ENCODE measurements at places on chromosomes 1 and 21.

DNA sequence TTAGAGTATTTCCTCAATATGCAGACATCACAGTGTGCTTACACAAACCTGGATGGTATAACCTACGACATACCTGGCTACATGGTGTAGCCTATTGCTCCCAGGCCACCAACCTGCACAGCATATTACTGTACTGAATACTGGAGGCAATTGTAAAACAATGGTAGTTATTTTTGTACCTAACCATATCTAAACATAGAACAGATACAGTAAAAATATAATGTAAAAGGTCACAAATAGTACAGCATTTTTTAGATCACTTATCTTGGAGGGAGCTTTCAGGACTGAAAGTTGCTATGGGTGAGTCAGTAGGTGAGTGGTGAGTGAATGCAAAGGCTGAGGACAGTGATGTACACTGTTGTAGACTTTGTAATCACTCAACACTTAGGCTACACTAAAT is 492.3 kb downstream of the MRPL39 start:
- DNase-seq = no peak

- DNase-seq = peak; percentile 58
Measured at GRCh38 chr1:156859523-156860112, 701 bp upstream of the INSRR start.

- DNase-seq = no peak
Measured at GRCh38 chr1:180277476-180278193, 47.6 kb downstream of the LHX4 start.

DNA sequence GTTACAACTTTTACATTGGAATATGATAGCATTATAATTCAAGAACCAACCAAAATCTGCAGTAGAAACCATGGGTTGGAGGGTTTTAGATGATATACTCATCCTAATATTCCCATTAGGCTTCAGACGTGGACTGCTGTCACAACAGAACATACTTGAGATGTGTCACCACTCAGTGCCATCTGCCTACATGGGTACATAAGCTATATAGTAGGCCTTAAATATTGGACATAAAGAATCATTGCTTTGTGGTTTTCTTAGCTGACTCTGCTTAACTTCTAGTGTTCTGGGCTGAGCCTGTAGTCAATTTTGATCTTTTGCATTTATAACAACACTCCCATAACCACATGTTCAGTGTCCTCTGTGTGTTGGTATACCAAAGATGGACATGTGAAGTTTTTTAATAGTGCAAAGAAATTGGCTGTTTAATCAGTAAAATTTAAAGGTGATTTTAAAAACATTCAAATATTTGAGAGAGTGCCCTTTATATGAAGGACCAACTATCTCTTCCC is 14.2 kb downstream of the RAP1A start:
- DNase-seq = peak; percentile 76

DNA sequence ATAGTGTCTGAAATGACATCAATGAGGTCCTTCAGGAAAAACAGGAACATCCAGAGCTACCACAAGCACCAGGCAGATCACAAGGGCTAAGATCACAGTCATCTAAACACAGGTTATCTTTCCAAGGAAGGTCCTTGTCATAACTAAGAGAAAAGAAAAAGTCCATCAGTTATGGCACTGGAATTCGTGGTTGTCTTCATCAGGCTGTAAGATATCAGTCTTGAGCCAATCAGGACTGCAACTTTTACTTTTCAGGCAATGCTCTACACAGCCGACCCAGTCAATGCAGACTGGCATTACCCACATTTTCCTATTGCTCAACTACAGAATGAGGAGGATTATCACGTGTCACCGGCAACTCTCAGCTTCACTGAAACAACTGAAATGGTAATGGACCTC is 26.4 kb downstream of the SORT1 start:
- no peak for DNase-seq

- DNase-seq = peak; percentile 62
Measured at GRCh38 chr1:23634840-23635651, 56.6 kb upstream of the RPL11 start.

DNA sequence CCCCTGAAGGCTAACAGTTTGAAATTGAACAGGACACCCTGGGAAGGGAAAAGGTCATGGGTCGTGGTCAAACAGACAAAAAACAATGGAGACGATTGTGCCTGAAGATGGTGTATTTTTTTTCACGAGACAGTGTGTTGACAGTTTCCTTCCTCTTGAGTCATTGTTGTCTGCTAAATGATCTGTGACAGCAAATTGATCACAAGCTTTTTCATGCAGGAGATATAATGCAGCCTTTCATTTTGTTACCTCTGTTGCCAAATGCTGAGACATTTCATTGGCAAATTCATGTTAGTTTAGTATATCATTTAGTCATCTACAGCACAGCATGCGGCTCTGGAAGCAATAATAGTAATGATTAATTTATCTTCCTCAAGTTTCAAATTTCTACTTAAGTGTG is 27.7 kb downstream of the UBE2U start:
- no peak for DNase-seq

DNA sequence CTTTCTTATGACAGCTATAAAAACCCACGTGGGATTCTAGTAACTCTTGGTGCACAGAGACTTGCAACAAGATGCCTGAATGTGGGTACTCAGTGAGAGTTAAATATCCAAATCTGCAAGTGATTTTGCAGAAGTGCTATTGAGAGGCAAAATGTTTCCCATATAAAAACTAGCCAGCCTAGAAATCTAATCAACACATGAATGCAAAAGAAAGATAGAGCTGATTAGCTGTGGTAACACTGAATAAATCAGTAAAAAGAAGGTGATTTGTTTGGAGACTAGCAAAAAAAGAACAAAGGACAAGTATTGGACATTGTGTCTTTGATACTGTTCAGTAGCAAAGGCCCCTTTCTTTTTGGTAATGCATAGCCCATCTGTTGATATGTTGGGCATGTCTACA is 213.7 kb upstream of the SGIP1 start:
- DNase-seq = no peak

DNA sequence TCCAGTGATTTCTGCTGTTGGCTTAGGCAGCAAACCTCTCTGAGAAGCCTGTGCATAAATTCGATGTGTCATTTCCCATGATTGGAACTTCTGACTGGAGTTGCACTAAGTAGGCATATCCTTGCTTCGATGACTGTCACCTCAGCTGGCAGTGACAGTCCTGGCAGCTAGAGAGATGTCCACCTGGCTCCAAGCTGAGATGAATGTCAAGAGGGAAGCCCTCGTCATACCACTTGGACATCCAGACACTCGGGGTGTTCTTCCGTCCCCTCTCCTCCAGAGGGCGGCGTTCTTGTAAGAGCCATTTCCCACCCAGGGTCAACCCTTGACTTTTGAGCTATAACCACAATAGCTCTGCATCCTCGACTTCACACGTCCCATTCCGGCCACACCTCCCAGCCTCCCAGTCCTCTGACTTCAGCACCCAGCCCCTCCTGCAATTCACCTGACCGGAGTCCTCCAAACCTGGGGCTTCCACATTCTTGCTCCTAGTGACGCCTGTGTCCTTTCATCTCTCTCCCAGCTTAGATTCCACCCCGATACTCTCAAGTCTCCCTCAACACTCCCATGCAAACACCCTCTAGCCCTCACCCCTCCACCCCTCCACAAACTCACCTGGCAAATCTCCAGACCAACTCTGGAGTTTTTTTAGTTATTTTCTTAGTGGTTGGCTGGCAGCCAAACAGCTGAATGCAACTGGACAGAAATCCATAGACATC is 17.3 kb downstream of the CA6 start:
- peak; percentile 13 for DNase-seq

GRCh38 chr1:203095061-203095690 is 9.4 kb upstream of the MYOG start:
- no peak for DNase-seq

DNA sequence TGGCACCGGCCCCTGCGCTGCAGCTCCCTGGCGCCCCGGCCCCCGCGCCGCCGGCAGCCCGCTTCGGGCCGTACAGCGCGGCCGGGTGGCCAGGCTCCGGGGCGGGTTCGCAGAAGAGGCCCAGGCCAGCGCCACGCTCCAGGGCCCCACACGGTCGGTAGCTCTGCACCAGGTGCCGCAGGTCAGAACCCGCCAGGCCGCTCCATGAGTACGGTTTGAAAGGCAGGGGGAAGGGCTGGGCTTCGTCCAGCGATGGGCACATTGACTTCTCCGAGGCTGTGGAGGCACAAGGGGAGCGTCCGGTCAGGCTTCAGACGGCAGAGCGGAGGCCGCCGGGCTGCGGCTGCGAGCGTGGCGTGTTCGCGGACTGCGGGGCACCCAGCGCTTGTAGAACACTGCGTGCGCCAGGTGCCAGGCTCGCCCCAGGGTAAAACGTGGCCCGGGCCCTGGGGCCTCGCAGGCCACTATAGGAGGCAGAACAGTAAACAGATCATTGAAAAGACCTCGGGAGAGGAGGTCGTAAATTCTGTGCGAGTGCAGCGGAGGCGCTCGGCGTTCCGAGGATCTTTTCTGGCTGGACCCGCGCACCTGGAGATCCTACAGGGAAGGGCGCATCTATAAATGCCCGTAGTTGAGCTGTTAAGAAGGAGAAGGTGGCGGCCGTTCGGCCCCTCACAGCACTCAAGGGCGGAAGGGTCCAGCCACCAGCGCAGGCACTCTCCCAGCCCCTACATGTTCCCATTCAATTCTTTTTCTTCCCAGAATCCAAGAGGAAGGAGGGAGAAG is 5.7 kb downstream of the GFI1 start:
- no peak for DNase-seq

GRCh38 chr1:213110349-213111300 is 59.6 kb downstream of the RPS6KC1 start:
- DNase-seq = no peak

GRCh38 chr1:210250665-210250997 is 18.0 kb downstream of the SERTAD4 start:
- peak; percentile 77 for DNase-seq

DNA sequence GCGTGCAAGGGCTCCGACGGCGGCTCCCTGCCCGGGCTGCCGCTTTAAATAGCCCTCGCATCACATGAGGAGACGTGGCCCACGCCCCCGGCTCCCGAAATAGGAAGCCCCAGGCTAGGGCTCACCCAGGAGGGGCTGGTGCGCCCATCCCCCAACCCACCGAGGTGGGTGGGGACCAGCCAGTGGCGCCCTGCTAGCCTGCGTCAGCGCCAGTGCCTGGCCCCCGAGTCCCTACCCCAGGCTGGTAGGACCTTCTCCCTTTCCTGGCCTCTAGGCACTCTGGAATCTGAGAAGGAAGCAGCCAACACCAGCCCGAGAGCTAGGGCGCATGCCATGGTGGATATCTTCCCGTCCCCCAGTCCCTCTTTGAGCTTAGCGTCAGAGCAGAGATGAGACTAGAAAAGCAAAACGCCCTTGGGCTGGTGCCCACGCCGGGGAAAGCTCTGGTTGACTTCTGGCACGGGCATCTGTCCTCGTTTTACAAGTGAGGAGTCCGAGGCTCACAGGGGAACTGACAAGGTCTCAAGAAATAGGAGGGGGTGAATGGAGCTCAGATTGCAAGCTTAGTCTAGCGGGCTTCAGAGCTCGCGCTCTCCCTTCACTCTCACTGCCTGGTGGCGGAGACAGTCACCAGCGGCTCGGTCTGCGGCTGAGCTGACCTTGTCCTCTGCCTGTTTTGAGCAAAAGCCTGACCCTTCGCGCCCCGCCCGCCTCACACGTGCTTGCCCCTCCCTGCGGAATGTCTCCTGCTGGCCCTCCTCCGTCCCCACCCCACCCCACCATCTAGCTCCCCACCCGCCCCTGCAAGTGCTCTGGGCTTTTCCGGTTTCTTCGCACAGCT is at the start of gene FABP3:
Gene FABP3, minus strand, starts transcription at position 21 of the 841 bp plus-strand sequence. CDS start 62 bp downstream, outside the sequence.
- DNase-seq = peak; percentile 80

- DNase-seq = no peak
Measured at GRCh38 chr1:11594222-11594621, 60.0 kb downstream of the FBXO2 start.

DNA sequence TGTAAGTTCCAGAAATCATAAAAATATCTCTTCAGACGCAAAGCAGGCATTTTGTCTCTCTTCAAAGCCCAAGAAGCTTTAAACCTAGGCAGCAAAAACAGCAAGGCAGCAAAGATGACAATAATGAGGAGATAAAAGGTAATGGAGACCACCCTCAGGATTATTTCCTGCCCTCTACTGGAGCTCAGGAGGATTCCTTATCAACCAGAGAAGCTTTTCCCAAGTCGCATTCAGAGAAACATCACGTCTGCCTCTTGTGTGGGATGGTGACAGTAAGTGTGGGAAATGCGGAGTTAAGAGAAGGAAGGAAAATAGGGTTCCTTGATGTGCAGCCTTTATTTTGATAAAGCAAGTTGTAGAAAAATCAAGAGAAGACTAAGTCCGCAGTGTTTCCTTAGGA is 365.8 kb downstream of the RGS7 start:
- DNase-seq = no peak

GRCh38 chr1:110019770-110020169 is 14.7 kb upstream of the STRIP1 start:
- DNase-seq = no peak

- peak; percentile 99 for DNase-seq
Measured at GRCh38 chr21:26954662-26955121, 12.2 kb downstream of the ADAMTS5 start.

DNA sequence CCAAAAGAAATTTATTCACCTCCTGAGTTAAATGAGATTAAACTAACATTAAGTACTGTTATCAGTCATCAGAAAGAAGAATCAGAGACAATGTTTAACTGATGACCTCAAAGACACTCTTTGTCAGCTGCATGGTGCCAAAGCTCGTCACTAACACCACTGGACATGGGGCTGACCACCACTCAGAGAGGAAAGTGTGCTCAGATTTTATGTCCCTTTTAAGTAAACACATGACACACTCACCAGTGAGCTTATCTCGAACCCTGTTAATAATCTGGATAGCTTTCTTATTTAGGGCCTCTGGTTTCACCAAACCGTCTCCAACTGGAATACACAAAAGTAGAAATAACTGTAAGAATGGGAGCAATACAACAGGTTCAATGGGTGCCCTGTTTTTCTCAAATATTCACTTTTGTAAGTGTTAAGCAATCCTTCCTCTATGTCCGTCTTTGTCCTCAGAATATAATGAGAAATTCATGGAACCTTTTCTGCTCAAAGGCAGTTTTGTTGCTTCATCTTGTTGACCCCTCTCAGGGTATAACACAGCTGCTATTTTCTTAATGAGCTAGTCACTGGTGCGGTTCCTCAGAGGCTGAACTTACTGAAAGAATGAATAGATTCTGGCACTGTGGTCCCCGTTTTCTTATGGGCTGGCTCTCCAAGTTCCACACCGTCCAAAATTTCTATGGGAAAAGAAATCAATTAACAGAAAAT is 9.5 kb upstream of the EXOSC10 start:
- DNase-seq = no peak

- DNase-seq = peak; percentile 42
Measured at GRCh38 chr1:237864338-237865244, 26.1 kb downstream of the ZP4 start.

GRCh38 chr1:206496131-206496793 is 11.1 kb upstream of the RASSF5 start:
- DNase-seq = no peak

All from NCI-H524 (cell line).